Upper lobe of left lung (tissue), 6 donors: ENCODE measurements at places on chromosomes 11 and 22.
A peak's percentile ranks its signal among the peaks of the same experiment; 100 is the strongest.

DNA sequence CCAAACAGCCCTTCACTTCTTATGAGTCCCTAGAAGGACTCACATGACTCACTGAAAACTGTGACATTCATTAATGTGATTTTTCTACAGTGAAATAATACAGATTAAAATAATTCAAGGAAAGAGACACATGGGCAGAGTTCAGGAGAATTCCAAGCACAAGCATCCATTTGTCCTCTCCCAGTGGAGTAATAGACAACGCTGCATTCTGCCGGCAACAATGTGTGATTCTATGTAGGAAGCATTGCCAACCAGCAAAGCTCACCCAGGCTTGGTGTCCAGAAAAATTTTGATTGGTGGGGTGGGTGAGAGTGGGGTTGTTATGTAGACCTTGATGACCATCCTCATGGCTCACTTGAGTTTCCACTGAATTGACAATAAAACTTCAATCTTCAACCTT is 123.9 kb downstream of the VPREB1 start:
- DNase-seq = no peak

- DNase-seq = peak; percentile 72
Measured at GRCh38 chr22:49967706-49968208, 7.2 kb downstream of the PIM3 start.

GRCh38 chr11:29484548-29484947 is 532.3 kb downstream of the KCNA4 start:
- no peak for DNase-seq

- no peak for DNase-seq
Measured at GRCh38 chr11:104967534-104968354, 630 bp downstream of the CASP4 start.

- DNase-seq = peak; percentile 85
Measured at GRCh38 chr11:119356349-119357031, 10.0 kb upstream of the MFRP start.
